CD4-positive, alpha-beta T cell (primary cell): ENCODE measurements at places on chromosomes 7 and 10.

DNA sequence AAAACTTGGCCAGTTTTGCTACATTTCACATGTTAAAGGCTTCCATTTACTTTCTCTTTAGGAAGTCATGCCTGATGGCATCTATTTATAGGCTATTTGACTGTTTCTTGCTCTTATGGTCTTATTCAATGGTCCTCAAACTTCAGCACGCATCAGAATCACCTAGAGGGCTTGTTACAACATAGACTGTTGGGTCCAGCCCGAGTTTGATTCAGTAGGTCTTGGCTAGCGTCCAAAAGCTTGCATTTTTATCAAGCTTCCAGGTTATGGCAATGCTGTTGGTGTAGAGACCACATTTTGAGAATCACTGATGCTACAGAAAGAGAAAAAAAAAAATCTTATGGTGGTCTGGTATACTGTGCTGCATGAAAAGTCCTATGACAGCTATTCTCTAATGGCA lies 51.9 kb downstream of the MTPN start:
- no peaks in the 10 kb centered on the region for H3K27me3 ChIP-seq
- no peak overlapping the region for H3K4me3 ChIP-seq
- no peak overlapping the region for H3K27ac ChIP-seq
- no peaks in the 10 kb centered on the region for H3K4me1 ChIP-seq
- H3K36me3 ChIP-seq: peaks cover 34% of the 10 kb centered on the region
- no peak for DNase-seq

- no peak overlapping the region for H3K4me3 ChIP-seq
- H3K27ac ChIP-seq: peak overlapping the region; percentile 36
- no peaks in the 10 kb centered on the region for H3K36me3 ChIP-seq
- DNase-seq: no peak
Measured at GRCh38 chr10:102710609-102711008, 3.6 kb downstream of the ARL3 start.

GRCh38 chr7:78434281-78434680 lies 635.7 kb downstream of the PHTF2 start:
- no peak overlapping the region for H3K27ac ChIP-seq
- no peak overlapping the region for H3K4me3 ChIP-seq
- H3K27me3 ChIP-seq: no peaks in the 10 kb centered on the region
- no peaks in the 10 kb centered on the region for H3K4me1 ChIP-seq
- H3K36me3 ChIP-seq: no peaks in the 10 kb centered on the region

DNA sequence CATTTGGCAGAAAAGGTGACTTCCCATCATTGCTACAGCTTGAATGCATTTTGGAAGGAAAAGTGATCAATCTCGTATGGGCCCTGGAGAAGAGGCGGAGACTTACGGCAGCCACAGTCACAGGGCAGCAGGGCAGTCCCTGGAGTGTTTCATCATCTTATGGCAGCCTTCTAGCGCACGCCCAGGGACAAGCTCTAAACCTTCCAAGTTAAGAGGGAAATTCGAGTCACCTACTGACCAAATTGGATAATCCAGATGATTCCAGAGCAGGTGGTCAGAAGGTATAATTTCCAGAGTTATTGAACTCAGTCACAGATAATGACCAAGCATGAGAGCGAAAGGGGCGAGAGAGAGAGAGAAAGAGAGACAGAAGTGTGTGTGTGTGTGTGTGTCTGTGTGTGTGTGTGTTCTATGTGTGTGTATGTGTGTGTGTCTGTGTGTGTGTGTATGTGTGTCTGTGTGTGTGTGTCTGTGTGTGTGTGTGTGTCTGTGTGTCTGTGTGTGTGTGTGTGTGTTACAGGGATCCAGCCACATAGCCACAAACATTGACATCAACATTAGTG lies 123.7 kb upstream of the ADAM12 start:
- no peak overlapping the region for H3K4me3 ChIP-seq
- DNase-seq: no peak
- no peak overlapping the region for H3K27ac ChIP-seq
- no peaks in the 10 kb centered on the region for H3K36me3 ChIP-seq

DNA sequence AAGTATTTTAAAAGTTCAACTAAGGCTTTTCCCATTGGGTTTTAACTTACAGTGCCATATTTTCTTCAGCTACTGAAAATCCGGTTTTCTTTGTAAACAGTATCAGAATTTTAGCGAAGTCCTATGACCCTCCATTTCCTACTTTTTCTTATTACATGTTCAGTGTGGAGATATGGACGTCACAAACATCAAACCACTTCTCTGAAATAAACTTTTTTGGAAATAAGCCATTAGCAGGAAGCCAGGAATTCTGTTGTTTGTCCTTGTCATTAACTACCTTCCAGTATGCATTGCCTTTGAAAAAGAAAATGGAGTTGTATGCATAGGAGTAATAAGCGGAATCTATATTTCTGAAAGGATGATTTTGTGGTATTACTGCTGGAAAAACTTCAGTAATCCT lies 9.1 kb downstream of the MMP21 start:
- no peaks in the 10 kb centered on the region for H3K4me1 ChIP-seq
- H3K27ac ChIP-seq: no peak overlapping the region
- H3K36me3 ChIP-seq: peaks cover 44% of the 10 kb centered on the region
- no peak overlapping the region for H3K4me3 ChIP-seq

- no peak for DNase-seq
- no peak overlapping the region for H3K27ac ChIP-seq
- H3K4me3 ChIP-seq: no peak overlapping the region
- no peaks in the 10 kb centered on the region for H3K36me3 ChIP-seq
- H3K27me3 ChIP-seq: no peaks in the 10 kb centered on the region
- H3K4me1 ChIP-seq: peaks cover 3% of the 10 kb centered on the region
Measured at GRCh38 chr7:98802781-98803110, 67.1 kb downstream of the TMEM130 start.

DNA sequence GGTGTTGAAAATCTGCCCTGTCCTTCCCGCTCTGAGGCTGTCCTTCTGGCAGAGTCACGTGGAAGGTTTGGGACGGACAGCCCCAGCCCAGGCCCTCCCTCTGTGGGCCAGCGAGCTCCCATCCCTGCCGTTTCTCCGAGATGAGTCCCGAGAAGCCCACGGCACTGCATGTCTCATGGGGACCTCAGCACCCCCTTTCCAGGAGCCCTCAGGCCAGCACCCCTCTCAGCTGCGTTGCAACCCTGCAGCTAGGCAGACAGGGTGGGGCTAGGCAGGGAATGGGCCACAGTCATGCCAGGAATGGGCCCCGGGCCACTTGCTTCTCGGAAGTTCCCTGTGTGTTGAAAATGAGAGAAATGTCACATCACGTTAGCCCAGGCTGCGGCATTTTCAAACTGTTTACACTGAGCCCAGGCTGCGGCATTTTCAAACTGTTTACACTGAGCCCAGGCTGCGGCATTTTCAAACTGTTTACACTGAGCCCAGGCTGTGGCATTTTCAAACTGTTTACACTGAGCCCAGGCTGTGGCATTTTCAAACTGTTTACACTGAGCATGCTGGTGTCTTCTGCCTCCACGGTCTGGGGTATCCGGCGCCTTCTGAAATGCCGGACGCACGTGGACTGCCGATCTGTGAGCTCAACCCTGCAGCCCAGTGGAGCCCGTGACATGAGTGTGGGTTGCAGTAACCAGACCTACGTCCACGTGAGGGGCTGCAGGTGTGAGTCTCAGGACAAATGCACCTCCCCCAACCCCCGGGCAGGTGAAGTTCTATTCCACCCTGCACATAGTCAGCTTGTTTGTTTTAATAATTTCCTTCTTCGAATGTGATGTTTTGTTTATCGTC lies 42.6 kb downstream of the FAM20C start:
- H3K27me3 ChIP-seq: no peaks in the 10 kb centered on the region
- no peak overlapping the region for H3K4me3 ChIP-seq
- H3K27ac ChIP-seq: no peak overlapping the region
- H3K4me1 ChIP-seq: no peaks in the 10 kb centered on the region
- DNase-seq: no peak

DNA sequence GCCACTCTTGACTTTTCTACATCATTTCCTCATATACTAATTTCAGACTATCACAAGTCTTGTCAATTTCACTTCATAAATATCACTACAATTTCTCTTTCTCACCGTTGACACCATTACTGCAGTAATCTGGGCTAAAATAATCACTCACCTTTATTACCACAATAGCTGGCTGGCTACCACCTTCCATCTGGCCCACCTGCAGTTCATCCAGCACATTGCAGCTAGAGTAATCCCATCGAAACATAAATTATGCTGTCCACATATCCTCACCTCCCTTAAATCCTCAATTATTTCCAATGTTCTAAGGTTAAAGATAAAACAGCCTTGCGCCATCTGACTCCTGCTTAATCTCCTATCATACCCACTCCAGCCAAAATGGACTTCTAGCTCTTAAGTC lies 16.0 kb downstream of the DGKB start:
- H3K27me3 ChIP-seq: no peaks in the 10 kb centered on the region
- H3K27ac ChIP-seq: no peak overlapping the region
- H3K4me1 ChIP-seq: no peaks in the 10 kb centered on the region
- no peak for DNase-seq
- no peak overlapping the region for H3K4me3 ChIP-seq
- H3K36me3 ChIP-seq: no peaks in the 10 kb centered on the region

- no peaks in the 10 kb centered on the region for H3K36me3 ChIP-seq
- DNase-seq: no peak
- no peak overlapping the region for H3K27ac ChIP-seq
- peaks cover 3% of the 10 kb centered on the region for H3K4me1 ChIP-seq
- H3K4me3 ChIP-seq: no peak overlapping the region
Measured at GRCh38 chr10:127337801-127338200, 141.4 kb upstream of the INSYN2A start.

DNA sequence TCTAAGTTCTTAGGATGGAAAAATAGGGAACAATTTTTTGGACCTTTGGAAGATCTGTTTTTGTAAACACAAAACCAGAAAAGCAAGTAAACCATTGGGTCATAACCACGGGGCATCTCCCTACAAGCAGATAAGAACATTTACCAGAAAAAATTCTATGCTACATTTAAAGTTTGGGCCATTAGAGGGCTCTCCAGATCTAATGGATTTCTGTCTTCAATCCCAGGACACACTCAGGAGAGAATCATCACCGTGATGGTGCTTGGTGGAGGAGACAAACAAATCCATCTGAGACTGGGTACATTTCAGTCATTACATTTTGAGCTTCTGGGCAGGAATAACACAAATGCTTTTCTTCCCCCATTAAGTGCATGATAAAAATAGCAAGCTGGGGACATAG lies 178.4 kb upstream of the TARP start:
- no peaks in the 10 kb centered on the region for H3K4me1 ChIP-seq
- H3K27ac ChIP-seq: no peak overlapping the region
- H3K36me3 ChIP-seq: no peaks in the 10 kb centered on the region
- H3K4me3 ChIP-seq: no peak overlapping the region
- DNase-seq: no peak
- peaks cover 5% of the 10 kb centered on the region for H3K27me3 ChIP-seq

DNA sequence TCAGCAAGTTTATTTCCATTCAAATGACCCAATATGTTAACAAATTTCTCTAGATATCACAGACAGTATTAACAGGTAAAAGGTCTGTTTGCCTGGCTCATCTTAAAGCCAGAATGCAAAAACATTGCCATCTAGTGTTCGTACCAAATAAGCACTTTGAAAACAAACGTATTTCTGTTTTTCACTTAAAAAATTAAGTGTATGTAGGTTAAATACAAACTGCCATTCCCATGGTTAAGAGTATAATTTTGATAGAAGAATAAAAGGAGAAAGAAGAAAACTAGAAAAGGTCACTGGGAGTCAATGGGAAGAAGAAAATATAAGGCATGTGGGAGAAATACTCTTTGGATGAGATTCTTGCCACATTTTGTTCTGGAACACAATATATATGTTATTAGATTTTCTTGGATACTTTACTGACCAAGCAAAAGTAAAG lies 51.0 kb downstream of the ORC5 start:
- no peak overlapping the region for H3K4me3 ChIP-seq
- no peak for DNase-seq
- no peaks in the 10 kb centered on the region for H3K27me3 ChIP-seq
- no peaks in the 10 kb centered on the region for H3K4me1 ChIP-seq
- H3K27ac ChIP-seq: no peak overlapping the region

DNA sequence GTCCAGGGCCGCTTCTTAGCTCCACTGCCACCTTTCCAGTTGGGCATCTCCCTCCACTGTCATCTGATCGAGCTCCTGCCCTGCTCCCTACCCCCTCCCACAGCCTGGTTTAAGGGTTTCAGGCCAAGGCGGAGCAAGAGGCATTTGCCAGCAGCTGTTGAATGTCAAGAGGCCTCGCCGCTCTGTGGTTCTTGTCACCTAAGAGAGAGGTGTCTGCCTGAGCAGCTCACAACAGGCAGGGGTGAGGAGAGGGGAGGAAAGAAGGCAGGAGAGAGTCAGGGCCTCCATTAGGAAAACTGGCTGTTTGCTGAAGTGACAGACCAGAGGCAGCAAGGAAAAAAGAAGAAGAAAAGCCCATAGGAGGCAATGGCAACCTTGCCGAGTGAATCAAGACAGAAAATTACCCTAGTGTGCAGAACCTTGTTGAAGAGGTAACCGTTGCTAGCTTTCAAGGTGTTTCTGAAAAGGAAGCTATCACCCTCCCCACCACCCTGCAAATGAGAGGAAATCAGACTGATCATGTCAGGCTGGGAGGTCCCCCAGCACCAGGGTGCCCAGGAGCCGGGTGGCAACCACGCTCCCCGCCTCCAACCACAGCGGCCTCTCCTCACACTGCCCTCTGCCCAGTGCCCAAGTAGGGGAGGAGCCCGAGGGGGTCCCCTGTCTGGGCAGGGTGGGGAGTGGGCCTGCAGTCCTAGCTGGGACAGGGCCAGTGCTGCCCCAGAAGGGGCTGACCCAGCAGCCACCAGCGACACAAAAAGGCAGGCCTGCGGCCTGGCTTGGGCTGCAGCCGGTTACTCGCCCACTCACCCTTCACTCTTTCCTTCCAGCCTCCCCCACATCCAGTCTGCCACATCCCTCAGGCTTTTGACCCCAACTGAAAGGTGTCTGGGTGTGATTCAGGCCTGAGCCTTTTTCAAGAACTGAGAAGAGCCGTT lies 7.1 kb downstream of the GATA3 start:
- no peak for DNase-seq
- H3K27me3 ChIP-seq: no peaks in the 10 kb centered on the region
- peaks cover 60% of the 10 kb centered on the region for H3K36me3 ChIP-seq
- peak overlapping the region; percentile 69 for H3K27ac ChIP-seq
- H3K4me1 ChIP-seq: peaks cover 77% of the 10 kb centered on the region
- peak overlapping the region; percentile 96 for H3K4me3 ChIP-seq

- H3K4me3 ChIP-seq: no peak overlapping the region
- no peaks in the 10 kb centered on the region for H3K36me3 ChIP-seq
- no peak overlapping the region for H3K27ac ChIP-seq
- no peaks in the 10 kb centered on the region for H3K27me3 ChIP-seq
- H3K4me1 ChIP-seq: no peaks in the 10 kb centered on the region
- DNase-seq: no peak
Measured at GRCh38 chr7:124881981-124882380, 47.6 kb downstream of the POT1 start.
